Spinal cord (tissue), 10 donors: ENCODE measurements at places on chromosomes 11 and 22.

DNA sequence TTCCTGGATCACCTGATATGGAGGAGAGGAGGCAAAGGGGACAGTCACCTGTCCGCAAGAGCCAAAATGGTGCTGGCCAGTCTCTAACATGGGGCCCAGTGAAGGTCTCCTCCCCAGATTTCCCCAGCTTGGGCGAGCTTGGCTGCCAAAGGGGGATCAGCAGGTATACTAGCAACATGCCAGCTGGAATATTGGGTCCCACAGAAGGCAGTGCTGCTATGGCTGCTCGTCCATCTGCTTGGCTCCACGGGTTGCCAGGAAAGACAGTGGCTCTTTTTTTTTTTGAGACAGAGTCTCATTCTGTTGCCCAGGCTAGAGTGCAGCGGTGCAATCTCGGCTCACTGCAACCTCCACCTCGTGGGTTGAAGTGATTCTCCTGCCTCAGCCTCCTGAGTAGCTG, 12.7 kb upstream of the KAT5 start:
- DNase-seq = no peak

- no peak for DNase-seq
These were observed 8.4 kb downstream of the UVRAG start for GRCh38 chr11:75823415-75823814.

DNA sequence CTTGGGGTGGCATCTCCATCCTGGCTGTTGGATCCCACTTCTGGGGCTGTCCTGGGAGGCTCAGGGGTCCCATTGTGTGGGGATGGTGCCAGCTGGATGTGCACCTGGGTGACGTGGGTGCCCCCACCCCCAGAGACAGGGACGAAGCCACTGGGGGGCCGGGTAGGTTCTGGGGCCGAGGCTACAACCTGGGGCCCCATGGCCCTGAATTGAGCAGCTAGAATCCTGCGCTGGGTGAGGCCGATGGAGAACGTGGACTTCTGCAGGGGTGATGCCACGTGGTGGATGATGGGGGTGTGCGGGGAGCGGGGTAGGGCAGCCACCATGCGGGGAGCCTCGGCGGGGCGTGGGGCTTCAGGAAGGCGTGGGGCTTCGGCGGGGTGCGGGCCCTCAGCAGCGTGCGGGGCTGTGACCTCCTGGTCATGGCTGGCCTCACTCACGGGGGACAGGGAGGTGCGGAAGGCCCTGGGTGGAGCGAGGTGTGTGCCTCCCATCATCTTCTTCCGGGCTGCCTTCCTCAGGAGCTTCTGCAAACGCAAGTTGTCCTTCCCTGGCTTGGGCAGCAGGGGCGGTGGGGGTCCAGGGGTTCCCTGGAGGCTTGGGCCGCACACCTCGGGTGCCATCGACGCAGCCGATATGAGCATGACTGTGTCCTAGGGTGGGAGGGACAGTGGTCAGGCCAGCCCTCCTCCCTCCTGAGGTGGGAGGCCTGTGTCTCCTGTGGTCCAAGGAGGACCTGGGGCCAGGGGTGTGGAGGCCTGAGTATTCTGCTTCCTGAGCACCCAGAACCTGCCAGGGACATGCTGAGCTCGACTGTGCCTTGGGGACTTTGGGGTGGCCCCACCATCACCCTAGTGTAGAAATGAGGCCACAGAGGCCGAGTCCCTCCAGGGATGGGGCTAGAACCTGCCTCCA, 1.5 kb downstream of the PRR33 start:
- no peak for DNase-seq

DNA sequence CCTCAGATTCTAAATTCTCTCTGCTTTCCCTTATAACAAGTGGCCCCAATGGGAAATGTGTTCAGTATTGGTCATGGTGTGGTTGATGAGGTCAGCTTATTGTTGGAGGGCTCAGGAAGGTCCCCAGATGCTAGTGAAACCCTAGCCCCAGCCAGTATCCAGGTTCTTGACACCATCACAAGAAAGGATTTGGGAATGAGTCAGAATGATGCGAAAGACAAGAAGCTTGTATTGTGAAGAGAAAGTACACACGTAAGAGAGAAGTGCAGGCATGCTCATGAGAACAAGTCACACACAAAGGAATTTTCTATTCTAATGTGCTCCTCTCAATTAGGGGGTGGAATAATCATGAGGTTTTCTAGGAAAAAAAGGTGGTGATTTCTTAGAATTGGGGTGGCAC, 34.9 kb upstream of the TRPC6 start:
- no peak for DNase-seq

DNA sequence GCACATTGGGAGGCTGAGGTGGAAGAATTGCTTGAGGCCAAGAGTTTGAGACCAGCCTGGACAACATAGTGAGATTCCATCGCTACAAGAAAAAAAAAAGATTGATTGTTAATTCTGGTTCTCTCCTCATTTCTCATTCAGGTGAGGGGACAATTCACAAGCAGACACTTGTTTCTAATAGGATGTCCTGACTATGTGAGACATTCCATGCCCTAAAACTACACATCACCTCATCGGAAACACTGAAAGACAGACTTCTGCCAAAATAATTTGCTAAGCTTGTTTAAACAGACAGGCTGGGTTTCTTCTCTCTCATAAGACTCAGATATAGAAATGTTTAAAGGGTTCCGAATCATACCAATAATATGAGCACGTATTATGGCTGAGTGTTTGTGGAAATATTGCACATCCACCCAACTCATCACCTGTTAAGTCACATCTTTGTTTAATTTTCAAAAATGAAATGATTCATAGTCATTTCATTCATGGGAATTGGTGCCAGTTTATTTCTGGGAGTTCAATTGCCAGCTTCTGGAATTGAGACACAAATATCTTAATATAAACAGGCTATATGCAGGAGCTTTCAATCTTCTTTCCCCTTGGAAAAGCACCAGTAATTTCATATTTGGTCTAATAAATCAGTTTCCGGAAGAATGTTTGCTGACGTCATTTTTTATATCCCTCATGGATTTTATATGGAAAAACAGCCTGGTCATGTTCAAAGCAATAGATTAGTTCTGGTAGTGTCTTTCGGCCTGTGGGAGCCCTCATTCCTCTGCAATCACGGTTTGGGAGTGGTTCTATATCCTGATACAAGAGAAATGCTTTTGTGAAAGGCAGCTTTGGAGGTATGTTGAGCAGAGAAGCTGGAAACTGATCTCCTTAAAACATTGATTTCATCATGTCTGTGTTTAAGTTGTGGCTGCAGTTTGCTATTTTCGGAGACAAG, 87.0 kb downstream of the BDNF start:
- no peak for DNase-seq
